ENCODE measurements at places on chromosomes 5 and 9.

DNA sequence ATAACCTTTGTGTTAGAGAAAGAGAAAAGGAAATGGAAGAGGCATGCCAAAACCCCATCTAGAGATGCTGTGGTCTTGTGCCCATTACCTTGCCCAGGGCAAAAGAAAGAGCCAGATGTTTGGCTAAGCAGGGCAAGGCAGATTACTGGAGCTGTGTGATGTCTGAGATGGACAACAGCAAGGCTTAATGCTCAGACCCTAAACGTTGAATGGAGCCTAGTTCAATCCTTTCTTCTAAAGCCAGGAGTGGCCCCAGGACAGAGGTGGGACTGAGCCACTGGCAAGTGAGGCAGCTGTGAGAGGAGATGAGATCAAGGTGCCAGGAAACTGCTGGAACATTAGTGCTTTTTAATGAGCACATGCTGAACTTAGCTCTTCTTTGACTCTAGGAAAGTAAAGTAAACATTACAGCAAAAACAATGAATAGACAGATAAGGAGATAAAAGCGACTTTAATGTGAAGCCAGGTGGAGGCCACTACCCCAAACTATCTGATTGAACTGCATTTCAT is 143.0 kb upstream of the EGFLAM start:
- DNase-seq = no peak

GRCh38 chr5:77981820-77982219 is 205.7 kb upstream of the TBCA start:
- DNase-seq = no peak

GRCh38 chr9:122080986-122081385 is 12.1 kb downstream of the TTLL11 start:
- no peak for DNase-seq

DNA sequence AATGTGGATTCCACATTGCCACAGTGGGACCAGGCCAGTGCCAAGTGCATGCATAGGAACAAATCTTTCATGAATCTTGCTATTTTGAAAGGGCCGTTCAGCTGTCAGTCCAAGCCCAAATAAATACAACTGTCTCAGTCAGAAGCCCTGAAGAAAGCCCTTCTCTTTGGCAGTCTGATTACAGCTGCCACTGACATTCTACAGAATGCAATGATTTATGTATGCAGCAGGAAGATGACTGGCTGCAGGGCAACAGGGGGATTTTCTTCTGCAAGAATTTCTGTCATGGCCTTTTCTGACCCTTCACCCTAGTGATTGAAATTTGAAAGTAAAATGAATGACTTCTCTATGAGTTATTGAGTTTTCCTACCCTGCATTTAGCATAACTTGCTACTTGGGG is 86.7 kb upstream of the FER start:
- DNase-seq = no peak

DNA sequence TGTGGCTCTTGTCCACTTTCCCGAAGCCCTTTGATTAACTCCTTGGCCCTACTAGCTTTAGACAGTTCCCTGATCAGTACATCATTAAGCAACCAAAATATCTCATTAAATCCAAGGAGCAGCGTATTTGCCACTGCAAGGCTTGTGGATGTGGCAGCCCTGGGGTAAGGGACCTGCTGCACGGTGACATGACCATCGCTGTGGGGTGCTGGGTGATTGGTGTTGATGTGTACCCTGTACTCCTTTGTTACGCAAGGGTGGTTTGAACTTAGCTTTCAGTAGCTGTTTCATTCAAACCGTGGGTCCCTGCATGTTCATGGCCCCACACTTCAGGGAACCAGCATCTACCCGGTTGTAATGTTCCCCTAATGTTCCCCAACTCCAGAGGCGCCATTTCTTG is 41.0 kb downstream of the OTULIN start:
- DNase-seq = no peak

- DNase-seq = no peak
Measured at GRCh38 chr5:145465474-145466263, 369.5 kb downstream of the PRELID2 start.

GRCh38 chr5:10786835-10787234 is 25.8 kb upstream of the DAP start:
- DNase-seq = no peak

- DNase-seq = no peak
Measured at GRCh38 chr5:84304599-84304998, 80.1 kb downstream of the EDIL3 start.

DNA sequence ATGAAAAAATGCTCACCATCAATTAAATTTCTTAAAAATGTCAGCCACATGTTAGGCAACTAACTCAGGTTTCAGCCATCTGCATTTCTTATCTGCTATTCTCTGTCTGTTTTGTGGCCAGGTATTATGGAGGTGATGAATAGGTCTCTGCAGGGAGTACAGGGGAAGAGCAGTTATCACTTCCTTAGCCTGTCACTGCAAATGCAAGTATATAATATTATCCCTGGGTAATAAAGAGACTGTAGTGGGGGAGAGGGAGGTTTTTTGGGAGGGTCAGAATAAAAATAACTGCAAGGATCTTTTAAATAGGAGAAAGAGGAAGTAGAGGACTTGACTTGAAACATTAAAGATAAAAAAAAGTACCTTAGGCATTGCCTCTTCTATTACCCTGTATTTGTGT is 49.6 kb upstream of the PTGER4 start:
- no peak for DNase-seq

DNA sequence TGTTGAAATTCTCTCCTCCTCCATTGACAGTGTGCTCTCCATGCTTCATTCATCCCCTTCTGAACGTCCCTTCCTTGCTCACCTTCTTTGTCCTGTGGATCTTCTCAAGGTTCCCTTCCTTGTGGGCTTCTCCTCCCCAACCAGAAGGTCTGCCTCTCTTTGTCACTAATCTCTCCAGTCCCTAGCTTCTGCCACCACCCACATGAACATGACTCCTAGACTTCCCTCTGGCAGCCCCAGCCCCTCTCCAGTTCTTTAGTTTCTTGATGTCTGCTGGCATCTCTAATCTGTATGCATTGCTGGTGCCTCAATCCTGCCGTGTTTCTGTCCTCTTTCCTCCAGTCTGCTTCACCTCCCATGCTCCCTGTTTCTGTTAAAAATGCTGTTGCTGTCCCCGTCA is 79.3 kb downstream of the ARHGAP26 start:
- no peak for DNase-seq

DNA sequence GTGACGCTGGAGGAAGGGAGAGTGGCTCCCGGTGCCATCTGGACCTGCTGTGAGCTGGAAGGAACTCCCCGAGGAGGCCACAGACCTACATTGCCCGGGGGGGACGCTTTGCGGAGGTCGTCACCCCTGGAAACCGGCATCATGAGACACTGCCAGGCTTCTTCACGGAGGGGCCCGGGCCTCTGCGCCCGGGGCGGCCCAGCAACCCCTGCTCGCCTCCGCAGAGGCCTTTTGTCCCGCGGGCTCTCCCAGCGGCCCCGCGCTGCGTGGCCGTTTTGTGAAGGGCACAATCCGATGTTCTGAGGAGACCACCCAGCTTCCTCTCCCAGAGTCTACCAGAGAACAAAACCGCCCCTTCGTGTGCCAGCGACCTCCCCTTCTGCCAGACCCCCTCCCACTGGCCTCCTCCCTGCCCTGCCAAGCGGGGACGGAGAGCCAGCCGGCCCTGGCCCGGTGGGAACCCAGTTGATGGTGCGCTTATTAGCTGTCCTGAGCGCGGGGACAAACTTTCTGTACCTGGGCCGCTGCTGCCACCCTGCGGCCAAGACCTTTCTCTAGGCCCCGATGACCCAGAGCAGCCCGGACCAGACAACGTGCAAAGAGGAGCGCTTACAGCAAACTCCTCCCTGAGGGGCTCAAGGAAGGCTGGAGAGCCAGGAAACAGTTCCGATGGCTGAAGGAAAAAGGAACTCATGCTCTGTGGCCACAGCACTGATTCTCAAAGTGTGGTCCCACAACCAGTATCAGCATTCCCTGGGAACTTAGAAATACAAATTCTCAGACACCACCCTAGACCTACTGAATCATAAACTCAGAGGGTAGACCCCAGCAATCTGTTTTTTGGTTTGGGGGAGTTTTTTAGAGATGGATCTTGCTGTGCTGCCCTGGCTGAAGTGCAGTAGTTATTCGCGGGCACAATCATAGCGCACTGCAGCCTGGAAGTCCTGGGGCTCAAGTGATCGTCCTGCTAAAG is 86.7 kb downstream of the SLC1A3 start:
- DNase-seq = no peak

- DNase-seq = no peak
Measured at GRCh38 chr9:91421971-91422757, 1.5 kb downstream of the NFIL3 start.

GRCh38 chr5:41270423-41271251 is 57.3 kb upstream of the C6 start:
- no peak for DNase-seq

- DNase-seq = no peak
Measured at GRCh38 chr9:3012245-3012644, 168.3 kb upstream of the PUM3 start.

DNA sequence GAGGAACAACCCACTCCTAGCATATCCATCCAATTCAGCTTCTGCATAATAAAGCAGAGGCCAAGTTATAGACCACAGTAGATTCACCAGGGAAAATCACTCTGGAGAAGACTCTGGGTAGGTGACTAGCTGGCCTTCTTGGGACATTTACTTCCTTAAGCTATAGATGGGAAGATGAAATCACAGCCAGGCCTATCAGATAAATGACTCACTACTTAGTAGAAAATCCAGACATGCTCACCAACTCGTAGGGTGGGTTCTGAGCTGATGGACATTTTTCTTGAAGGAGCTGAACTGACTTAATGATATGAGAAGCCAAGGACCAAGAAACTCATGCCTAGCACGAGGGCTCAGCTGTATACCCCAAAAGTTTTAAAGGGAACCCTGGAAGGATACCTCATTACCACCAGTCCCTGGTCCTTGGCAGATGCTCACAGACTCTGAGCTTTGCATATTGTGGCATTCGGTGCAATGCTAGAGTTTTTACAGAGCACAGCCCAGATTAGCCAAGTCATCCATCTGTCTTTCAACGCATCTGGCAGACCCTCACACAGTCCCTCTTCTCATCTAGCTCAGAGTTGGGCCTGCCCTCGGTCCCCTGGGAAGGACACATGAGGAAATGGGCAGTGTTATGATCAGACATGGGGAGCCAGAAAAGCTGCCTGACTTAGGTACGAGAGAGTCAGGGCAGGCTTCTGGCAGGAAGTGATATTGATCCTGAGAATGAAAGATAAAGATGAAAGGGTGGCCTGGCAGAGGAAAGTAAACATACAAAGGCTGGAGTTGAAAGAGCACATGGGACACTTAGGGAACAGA is 15.0 kb downstream of the ACSL6 start:
- DNase-seq = no peak

GRCh38 chr9:127762111-127762676 is 16.3 kb downstream of the SH2D3C start:
- no peak for DNase-seq

GRCh38 chr9:35035851-35036701 is 36.3 kb downstream of the VCP start:
- no peak for DNase-seq

DNA sequence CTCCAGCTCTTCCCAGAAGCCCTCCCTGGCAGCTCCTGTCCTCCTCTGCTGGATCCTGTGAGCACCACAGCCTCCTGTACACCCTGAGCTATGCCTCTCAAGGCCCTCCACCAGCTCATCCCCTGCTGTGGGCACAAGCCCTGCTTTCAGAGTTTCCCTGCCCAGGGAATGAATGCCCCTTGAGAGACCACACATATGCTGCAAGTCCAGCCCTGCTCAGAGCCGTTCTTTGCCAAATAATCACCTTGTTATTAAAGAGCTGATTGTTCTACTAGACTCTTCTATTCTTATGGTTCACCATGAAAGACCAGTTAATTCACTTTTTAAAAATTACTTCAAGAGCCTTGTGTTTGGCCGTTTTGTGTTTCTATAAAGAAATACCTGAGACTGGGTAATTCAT is 121.5 kb downstream of the MVB12B start:
- no peak for DNase-seq

DNA sequence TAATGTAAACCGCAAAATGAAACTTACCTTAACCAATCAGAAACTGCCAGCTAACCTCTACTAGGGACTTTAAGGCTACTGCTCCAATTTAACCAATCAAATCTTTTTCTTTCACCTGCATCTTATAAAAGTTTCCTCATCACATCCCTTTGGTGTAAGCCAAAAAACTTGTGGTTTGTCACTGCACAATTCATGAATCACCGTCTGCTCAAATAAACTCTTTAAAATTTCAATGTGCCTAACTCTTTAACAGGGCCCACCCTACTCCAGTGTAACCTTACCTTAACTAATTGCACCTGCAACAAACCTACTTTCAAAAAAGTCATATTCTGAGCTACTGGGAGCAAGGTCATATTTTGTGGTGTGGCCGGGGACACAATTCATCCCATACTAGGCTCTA is 172.2 kb upstream of the GRAMD2B start:
- DNase-seq = no peak

DNA sequence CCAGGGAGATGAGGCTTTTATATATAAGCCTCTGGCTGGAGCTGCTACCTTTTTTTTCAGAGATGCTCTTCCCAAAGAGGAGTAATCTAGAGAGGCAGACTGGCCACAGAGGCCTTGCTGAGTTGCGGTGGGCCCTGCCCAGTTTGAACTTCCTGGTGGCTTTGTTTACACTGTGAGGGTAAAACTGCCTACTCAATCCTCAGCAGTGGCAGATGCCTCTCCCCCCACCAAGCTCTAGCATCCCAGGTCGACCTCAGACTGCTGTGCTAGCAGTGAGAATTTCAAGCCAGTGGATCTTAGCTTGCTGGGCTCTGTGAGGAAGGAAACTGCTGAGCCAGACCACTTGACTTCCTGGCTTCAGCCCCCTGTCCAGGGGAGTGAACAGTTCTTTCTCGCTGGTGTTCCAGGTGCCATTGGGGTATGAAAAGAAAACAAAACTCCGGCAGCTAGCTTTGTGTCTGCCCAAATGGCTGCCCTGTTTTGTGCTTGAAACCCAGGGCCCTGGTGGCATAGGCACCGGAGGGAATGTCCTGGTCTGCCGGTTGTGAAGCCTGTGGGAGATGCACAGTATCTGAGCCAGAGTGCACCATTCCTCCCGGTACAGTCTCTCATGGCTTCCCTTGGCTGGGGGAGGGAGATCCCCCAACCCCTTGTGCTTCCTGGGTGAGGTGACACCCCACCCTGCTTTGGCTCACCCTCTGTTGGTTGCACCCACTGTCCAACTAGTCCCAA is 219.5 kb upstream of the IZUMO3 start:
- DNase-seq = no peak

DNA sequence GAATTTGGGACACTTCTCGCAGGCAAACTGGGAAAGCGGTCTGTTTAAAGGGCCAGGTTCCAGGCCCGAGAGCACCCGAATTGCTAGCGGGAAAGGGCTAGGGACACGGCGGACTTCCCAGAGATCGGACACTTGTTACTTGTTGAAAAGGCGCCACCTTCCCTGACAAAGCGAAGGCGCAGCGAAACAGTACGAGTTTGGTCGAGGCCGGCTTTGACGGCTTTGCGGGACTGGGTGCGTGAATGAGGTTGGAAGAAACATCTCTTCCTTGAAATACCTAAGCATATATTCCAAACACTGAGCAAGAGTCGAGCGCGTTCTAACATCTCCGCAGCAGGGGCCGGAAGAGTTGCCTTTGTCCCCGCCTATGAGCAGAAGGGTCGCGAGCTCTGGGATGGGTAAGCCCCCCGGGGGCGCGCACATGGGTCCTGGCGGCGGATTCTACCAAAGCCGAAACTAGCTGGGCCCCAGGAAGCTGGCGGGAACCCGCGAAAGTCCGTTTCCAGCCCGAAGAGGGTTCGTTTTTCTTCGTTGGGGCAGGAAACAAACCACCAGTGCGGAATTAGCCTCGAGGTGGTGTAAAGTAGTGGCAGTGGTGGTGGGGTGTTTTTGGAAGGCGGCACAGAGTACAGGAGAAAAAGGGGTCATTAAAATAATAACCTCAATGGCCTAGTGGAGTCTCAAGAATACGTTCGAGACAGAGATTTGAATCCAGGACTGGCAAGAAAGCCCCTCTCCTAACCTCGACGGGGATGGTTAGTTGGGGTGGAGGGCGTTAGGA is 1.5 kb downstream of the GDNF start:
- DNase-seq = no peak
